COLO829 (cell line): ENCODE measurements at places on chromosomes 1 and 21.
A peak's percentile ranks its signal among the peaks of the same experiment; 100 is the strongest.

DNA sequence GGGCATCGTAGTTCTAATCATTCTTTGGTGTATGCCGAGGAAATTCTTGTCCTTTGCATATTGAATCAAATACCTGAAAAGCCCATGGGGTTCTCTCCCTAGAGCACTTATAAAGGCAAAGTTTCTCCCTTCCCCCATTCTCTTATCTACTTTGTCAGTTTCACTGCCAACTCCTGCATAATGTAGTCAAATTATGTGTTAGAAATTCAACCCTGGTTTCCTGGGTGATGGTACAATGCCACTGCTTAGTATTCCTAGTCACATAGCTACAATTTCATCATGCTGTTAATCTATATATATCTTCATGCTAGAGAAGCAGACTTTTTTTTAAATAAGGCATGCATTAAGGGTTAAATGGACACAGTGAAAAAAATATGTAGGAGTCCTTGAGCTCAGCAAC lies 119.0 kb downstream of the PDE4B start:
- no peak for DNase-seq

DNA sequence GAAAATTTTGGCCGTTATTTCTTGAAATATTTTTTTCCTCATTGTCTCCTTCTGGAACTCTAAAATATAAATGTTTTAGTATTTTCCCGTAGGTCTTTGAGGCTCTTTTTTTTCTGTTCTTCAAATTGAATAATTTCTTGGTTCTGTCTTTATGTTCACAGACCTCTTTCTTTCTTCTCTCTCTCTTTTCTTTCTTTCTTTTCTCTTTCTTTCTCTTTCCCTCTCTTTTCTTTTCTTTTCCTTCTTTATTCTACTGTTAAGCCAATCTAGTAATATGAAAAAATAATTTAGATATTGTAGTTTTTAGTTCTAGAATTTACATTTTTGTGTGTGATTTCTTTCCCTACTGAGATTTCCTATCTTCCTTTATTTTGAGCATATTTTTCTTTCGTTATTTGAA lies 30.1 kb downstream of the CLIC4 start:
- no peak for DNase-seq

GRCh38 chr1:44059664-44060355 lies 28.5 kb upstream of the SLC6A9 start:
- DNase-seq = no peak

- DNase-seq = no peak
Observed at GRCh38 chr1:51642739-51643142, 25.8 kb downstream of the OSBPL9 start.

- no peak for DNase-seq
Observed at GRCh38 chr1:90839323-90839722, 122.2 kb upstream of the BARHL2 start.

- DNase-seq = no peak
Observed at GRCh38 chr1:180101411-180101810, 53.3 kb upstream of the QSOX1 start.

DNA sequence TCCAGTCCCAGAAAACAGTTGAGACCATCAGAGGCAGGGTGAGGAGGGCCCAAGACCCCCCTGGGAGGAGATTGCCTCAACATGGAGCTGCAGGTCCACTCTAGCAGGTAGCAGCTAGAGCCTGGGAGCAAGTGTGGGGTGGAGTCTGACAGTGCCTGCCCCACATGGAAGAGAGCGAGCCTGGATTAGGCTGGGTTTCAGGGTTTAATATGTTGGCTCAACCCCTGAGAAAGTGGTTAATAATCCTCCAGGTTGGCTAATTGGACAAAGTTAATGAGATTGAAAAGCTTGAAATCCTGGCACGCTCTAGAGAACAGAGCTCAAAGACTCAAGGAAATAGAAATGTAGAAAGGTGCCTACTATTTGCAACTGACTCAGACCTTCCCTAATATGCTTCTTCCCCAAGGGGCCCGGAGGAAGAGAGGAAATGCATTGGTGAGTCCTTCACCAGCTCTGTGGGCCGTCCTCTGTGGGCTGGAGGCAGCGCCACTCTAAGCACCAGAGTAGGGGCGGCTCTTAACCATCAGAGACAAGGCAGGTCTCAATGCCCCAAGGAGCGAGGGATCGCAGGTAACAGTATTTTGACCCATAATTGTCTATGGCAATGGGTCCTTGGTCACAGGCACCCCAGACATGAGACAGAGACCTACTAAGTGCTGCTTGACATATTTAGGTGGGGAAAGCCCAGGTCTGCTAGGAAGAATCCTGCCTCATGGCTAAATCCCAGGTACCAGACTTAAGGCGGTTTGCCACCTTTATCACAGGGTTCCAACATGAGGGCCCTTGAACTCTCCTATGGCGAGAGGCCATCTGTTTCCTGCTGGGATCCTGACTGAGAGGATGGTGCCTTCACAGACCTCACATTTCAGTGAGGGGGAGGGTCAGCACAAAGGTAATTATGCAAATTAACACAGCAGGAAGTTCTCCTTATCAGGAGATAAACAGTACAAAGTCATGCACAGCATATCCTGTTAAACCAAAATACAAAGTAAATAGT lies 33.8 kb downstream of the RSPH1 start:
- no peak for DNase-seq

GRCh38 chr1:157363660-157364140 lies 188.6 kb downstream of the FCRL5 start:
- DNase-seq = peak; percentile 32

DNA sequence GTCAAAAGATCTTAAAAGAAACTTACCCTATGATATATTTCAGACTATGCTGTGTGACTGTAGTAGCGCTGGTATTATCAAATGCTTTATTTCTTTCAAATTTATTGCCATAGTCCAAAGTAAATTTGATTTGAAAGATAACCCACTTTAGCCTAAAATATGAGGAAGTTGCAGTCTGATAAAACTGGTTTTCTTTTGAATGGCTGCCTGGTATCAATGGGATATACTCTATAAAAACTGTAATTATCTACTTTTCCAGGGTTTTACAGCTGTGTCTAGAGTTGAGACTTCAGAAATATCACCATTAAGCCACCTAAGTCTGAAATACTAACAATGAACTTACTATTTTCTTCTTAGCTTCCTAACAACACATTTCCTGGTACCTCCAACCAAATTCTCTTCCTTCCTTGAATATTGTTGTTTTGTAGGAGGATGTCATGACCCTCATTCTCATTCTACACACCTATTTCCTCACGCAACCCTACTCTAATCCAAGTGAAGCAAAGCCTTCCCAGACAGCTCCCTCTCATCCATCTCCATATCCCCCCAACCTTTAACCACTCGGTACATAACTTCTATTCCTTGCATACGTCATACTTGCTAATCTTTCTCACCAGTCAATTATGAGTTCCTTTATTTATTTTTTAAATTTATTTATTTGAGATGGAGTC lies 17.0 kb downstream of the KDM5B start:
- no peak for DNase-seq

DNA sequence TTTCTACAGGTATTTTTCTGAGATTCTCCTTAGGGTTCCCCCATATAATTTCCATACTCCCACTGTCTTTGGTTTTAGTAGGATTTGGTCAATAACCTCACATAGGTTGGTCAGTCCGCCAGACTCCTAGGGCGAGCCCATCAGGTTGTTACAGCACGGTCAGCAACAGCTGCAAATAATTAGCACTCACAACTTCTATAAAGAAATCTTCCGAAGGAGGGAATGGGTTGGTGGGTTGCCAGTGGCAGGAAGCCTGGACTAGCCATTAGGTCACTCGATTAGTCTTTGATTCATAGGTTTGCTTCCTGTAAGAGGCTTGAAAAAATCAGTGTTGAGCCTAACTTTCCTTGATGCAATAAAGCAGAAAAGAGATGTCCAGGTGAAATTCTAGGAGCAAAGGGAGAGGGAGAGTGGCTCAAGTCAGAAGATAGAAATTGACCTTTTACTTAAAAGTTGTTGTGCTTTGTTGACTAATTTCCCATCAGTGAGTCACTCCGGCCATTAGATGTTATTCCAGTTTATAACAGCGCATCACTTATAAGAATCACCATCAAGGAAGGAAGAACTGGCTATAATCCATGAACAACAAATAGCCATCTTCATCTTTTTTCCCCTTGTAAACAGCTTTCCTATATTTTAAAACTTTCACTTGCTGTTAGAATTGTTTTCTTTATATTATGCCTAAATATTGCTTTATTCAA lies 88.3 kb downstream of the TPR start:
- DNase-seq = peak; percentile 52

GRCh38 chr1:209883341-209883971 lies 54.6 kb upstream of the SYT14 start:
- DNase-seq = peak; percentile 81

- no peak for DNase-seq
Observed at GRCh38 chr1:231855361-231855760, 228.8 kb downstream of the DISC1 start.
